Activated CD4-positive, alpha-beta T cell treated with anti-CD3 and anti-CD28 coated beads, Interleukin-2, amount 10 ng/mL, durations not matched to agents 24 days and 14 days (primary cell): ENCODE measurements at places on chromosomes 4 and X.

GRCh38 chr4:23241408-23241807 lies 548.7 kb downstream of the GBA3 start:
- no peaks in the 10 kb centered on the region for H3K27me3 ChIP-seq
- H3K4me1 ChIP-seq, result no peaks in the 10 kb centered on the region
- no peak for DNase-seq
- H3K4me3 ChIP-seq, result no peak overlapping the region
- no peak overlapping the region for H3K27ac ChIP-seq

DNA sequence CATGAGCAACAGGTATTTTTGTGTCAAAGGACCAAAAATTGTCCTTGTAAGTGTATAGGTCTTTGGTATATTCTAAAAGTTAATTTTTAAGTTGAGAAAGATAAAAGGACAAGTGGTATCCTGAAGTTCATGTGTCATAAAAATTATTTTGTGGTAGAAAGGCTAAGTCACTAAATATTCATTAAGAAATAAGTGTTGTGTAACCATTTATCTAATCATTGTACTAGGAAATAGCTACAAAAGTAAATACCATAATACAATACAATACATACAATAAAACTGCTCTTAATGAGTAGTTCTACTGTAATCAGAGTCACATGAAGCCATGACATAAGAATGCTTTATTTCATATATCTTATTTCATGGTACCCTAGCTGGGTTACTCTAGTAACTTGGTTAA lies 82.5 kb upstream of the ATOH1 start:
- no peak for DNase-seq
- no peaks in the 10 kb centered on the region for H3K4me1 ChIP-seq
- no peak overlapping the region for H3K4me3 ChIP-seq
- no peaks in the 10 kb centered on the region for H3K36me3 ChIP-seq
- no peaks in the 10 kb centered on the region for H3K27me3 ChIP-seq

GRCh38 chr4:108034565-108034964 lies 44.9 kb downstream of the HADH start:
- H3K36me3 ChIP-seq, result peaks cover 30% of the 10 kb centered on the region
- H3K27ac ChIP-seq, result no peak overlapping the region
- H3K27me3 ChIP-seq, result no peaks in the 10 kb centered on the region
- DNase-seq, result peak; percentile 67

GRCh38 chrX:12962041-12962504 lies 12.8 kb upstream of the TMSB4X start:
- peak overlapping the region; percentile 65 for H3K4me3 ChIP-seq
- H3K36me3 ChIP-seq, result peaks cover 4% of the 10 kb centered on the region
- peak overlapping the region; percentile 84 for H3K27ac ChIP-seq
- no peaks in the 10 kb centered on the region for H3K27me3 ChIP-seq

GRCh38 chr4:129233691-129234090 lies 137.7 kb downstream of the C4orf33 start:
- H3K36me3 ChIP-seq, result no peaks in the 10 kb centered on the region
- DNase-seq, result no peak
- no peaks in the 10 kb centered on the region for H3K4me1 ChIP-seq
- H3K27ac ChIP-seq, result no peak overlapping the region

- DNase-seq, result no peak
- peaks cover 21% of the 10 kb centered on the region for H3K36me3 ChIP-seq
- no peak overlapping the region for H3K27ac ChIP-seq
- no peaks in the 10 kb centered on the region for H3K27me3 ChIP-seq
- no peak overlapping the region for H3K4me3 ChIP-seq
Observed at GRCh38 chrX:153590961-153591956, 7.7 kb downstream of the CCNQ start.

DNA sequence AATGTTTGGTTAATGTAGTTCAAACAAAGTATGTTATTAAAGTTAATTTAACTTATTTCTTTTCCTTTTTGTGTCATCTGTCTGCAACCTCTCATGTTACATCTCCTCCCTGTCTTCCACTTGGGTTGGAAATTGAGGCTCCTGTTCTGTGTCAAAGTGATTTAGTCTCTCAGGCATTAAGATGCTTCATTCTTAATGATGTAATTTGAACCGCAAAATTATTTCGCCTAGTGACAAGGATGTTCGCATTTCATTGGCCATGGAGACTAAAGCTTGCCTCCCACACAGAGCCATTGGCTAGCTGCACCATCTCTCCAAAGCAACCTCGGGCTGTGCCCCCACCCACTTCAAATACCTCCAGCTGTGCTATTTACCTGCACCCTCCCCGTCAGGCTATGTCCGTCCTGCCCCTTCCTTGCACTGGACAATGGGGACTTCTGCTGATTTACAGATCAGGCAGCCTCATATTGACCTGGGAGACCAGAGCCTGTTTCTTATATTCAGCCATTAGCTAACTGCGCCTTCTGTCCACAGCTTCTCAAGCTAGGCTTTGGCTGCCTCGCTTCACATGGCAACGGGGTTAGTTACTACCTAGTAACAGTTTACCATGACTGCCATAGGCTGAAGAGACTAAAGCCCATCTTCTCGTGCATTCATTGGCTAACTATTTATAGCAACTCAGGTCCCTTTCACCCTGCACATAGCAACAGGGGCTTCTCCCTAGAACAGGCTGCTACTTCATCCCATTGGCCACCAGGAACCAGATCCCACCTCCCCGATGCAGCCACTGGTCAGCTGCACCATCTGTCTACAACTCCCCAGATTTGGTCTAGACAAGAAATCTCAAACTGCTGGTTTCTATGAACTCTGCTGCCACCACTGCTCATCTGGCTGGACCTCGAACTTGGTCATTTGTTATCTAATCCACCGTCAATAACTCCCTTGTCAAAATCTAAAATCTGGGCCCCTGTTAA lies 8.6 kb upstream of the ZNF157 start:
- H3K4me1 ChIP-seq, result peaks cover 9% of the 10 kb centered on the region
- no peaks in the 10 kb centered on the region for H3K36me3 ChIP-seq
- H3K27me3 ChIP-seq, result no peaks in the 10 kb centered on the region
- no peak for DNase-seq
- H3K4me3 ChIP-seq, result no peak overlapping the region

DNA sequence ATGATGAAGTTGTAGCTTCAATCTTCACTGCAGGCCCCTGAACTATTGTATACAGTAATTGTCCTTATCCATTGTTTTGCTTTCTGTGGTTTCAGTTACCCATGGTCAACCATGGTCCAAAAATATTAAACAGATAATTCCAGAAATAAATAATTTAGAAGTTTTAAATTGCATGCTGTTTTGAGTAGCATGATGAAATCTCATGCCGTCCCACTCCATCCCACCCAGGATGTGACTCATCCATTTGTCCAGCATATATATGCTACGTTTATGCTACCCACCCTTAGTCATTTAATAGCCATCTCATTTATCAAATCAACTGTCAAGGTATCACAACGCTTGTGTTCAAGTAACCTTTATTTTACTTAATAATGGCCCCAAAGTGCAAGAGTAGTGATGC lies 34.5 kb downstream of the IQCM start:
- DNase-seq, result no peak
- H3K27ac ChIP-seq, result no peak overlapping the region
- H3K36me3 ChIP-seq, result no peaks in the 10 kb centered on the region

DNA sequence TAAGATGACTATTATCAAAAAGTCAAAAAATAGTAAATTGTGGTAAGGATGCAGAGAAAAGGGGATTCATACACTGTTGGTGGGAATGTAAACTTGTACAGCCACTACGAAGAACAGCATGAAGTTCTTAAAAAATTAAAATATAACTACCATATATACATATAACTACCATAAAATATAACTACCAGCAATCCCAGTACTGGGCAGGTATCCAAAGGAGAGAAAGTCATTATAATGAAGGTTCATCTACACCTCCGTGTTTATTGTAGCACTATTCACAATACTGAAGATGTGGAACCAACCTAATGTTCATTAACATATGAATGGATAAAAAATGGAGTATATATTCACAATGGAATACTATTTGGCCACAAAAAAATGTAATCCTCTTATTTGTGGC lies 360.9 kb upstream of the CT83 start:
- no peaks in the 10 kb centered on the region for H3K27me3 ChIP-seq
- no peak overlapping the region for H3K27ac ChIP-seq
- no peak overlapping the region for H3K4me3 ChIP-seq
- DNase-seq, result no peak

DNA sequence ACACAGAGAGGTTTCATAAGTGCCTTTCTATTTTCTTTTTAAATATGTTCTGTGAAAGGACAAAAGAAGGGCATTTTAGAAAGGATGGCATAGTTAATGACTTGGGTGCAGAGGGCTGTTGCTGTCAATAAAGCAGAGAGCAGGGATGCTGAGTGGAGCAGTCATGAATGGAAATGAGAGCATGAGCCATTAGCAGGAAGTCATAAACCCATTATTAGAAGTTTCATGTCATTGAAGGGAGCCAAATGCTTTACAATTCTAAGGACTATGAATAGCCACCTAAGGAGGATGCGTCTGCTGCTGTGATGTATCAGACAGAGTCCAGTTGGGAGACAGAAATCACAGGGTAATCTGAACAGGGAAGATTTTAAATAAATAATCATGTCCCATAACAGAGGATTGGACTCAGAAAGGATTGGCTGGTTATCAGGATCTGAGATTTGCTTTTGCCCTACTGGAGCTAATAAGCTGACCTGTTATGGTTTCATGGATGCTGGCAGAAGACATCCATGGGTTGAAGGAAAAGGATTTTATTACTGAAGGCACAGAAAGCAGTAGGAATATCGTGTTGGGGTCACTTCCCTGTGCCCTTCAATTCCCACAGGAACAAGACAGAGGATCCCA lies 47.5 kb upstream of the WDR19 start:
- no peak for DNase-seq
- H3K36me3 ChIP-seq, result peaks cover 9% of the 10 kb centered on the region
- peak overlapping the region; percentile 36 for H3K27ac ChIP-seq
- H3K27me3 ChIP-seq, result no peaks in the 10 kb centered on the region
- peaks cover 13% of the 10 kb centered on the region for H3K4me1 ChIP-seq

DNA sequence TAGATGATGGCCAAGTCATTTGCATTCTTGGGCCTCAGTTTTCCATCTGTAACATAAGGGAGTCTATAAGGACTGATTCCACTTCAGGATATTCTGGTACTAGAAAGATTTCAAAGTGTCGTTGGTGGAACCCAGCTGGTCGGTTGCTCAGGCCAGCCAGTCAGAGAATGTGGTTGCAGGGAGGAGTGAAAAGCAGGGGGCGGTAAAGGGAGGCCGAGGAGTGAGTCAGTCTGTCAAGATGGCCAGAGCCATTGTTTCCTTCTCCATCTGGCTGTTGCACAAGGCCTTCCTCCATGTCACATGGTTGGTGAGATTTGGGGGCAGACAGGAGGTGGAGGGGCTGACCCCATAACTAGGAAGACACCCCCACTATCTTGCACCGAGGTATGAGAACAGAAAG lies 38.2 kb downstream of the STARD8 start:
- peak overlapping the region; percentile 89 for H3K27ac ChIP-seq
- peak overlapping the region; percentile 76 for H3K4me3 ChIP-seq
- peaks cover 22% of the 10 kb centered on the region for H3K4me1 ChIP-seq
- no peaks in the 10 kb centered on the region for H3K36me3 ChIP-seq
- H3K27me3 ChIP-seq, result no peaks in the 10 kb centered on the region

- H3K27ac ChIP-seq, result no peak overlapping the region
- no peaks in the 10 kb centered on the region for H3K4me1 ChIP-seq
- no peak for DNase-seq
- H3K27me3 ChIP-seq, result no peaks in the 10 kb centered on the region
Observed at GRCh38 chrX:36568946-36569345, 439.2 kb upstream of the FAM47C start.
